Gastroesophageal sphincter (tissue), 4 donors: ENCODE measurements at places on chromosomes 2 and 18. TPM values are rescaled to one million over a fixed set of nuclear protein-coding genes. Genes with fewer than 3 reads are reported as not detected.

DNA sequence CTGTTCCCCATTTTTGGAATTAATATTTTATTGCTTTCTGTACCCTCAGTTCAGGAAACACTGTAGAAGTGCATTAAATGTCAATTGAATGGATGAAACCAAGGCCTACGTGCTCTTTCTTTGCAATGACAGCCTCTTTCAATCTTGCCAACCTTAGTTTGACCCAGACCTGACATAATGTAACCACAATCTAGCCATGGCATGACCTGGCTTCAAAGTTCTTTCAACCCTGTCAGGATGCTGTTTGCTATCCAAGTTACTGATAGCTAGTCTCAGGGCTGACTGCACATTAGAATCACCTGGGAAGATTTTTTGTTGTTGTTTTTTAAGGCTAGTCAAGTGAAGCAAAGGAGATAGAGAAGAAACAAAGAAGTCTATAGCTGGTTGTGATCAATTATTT lies 190.9 kb upstream of the PKDCC start:
- ATAC-seq = no peak
- no peak overlapping the region for H3K27ac ChIP-seq
- H3K36me3 ChIP-seq = no peaks in the 10 kb centered on the region
- H3K27me3 ChIP-seq = no peaks in the 10 kb centered on the region
- H3K4me3 ChIP-seq = no peak overlapping the region

GRCh38 chr2:158269143-158269542 lies 167.5 kb downstream of the UPP2 start:
- no peak for ATAC-seq
- H3K27me3 ChIP-seq = no peaks in the 10 kb centered on the region
- no peak overlapping the region for H3K4me3 ChIP-seq
- no peaks in the 10 kb centered on the region for H3K4me1 ChIP-seq

DNA sequence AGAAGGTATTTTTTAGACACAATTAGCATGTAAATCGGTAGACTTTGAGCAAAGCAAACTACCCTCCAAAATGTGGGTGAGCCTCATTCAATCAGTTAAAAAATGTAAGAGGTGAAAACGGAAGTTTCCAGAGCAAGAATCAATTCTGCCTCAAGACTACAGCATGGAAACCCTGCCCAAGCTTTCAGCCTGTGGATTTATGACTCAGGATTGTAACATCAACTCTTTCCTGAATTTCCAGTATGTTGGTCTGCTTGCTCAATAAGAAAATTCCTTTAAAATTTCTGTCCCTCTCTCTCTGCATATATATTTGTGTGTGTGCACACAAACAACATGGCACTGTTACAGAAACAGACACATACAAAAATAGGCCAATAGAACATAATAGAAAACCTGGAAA lies 228.6 kb upstream of the DOK6 start:
- no peak overlapping the region for H3K27ac ChIP-seq
- no peaks in the 10 kb centered on the region for H3K36me3 ChIP-seq
- H3K4me3 ChIP-seq = no peak overlapping the region
- ATAC-seq = no peak
- H3K27me3 ChIP-seq = no peaks in the 10 kb centered on the region

- no peaks in the 10 kb centered on the region for H3K27me3 ChIP-seq
- H3K27ac ChIP-seq = no peak overlapping the region
- peaks cover 39% of the 10 kb centered on the region for H3K4me1 ChIP-seq
- H3K36me3 ChIP-seq = no peaks in the 10 kb centered on the region
Observed at GRCh38 chr2:109188496-109188890, 59.5 kb downstream of the SH3RF3 start.

GRCh38 chr18:74631623-74632350 lies 34.1 kb downstream of the ZNF407 start:
- no peaks in the 10 kb centered on the region for H3K27me3 ChIP-seq
- no peak overlapping the region for H3K4me3 ChIP-seq
- no peak overlapping the region for H3K27ac ChIP-seq

DNA sequence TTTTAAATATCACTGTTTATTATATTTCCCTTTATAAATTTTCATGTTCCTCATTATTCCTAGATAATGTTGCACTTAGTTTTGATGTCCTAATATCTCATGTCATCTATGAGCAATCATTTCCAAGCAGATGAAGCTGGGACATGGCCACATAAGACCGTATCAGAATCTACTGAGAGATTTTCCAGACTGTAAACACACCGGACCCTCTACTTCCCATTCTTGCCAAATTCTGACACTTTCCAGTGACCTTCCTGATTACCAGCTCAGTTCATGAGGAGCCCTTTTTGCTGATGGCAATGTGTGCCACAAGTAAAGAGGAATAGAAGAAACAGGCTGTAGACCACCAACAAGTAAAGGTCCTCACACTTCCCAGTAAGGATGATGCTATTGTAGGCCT lies 20.3 kb upstream of the PDE1A start:
- no peaks in the 10 kb centered on the region for H3K27me3 ChIP-seq
- H3K4me3 ChIP-seq = no peak overlapping the region
- H3K36me3 ChIP-seq = no peaks in the 10 kb centered on the region
- ATAC-seq = no peak
- H3K27ac ChIP-seq = no peak overlapping the region
- no peaks in the 10 kb centered on the region for H3K4me1 ChIP-seq

GRCh38 chr2:122955776-122956175 lies 1069.3 kb upstream of the CNTNAP5 start:
- no peak overlapping the region for H3K27ac ChIP-seq
- no peaks in the 10 kb centered on the region for H3K27me3 ChIP-seq
- ATAC-seq = no peak
- no peaks in the 10 kb centered on the region for H3K4me1 ChIP-seq
- no peaks in the 10 kb centered on the region for H3K36me3 ChIP-seq

HOXD11 gene
- total RNA-seq = not detected

FSIP2 gene
- total RNA-seq = 0.54 TPM

- no peak for ATAC-seq
- no peak overlapping the region for H3K4me3 ChIP-seq
- peaks cover 4% of the 10 kb centered on the region for H3K4me1 ChIP-seq
- no peaks in the 10 kb centered on the region for H3K27me3 ChIP-seq
Observed at GRCh38 chr18:5966514-5966913, 71.2 kb upstream of the TMEM200C start.

DNA sequence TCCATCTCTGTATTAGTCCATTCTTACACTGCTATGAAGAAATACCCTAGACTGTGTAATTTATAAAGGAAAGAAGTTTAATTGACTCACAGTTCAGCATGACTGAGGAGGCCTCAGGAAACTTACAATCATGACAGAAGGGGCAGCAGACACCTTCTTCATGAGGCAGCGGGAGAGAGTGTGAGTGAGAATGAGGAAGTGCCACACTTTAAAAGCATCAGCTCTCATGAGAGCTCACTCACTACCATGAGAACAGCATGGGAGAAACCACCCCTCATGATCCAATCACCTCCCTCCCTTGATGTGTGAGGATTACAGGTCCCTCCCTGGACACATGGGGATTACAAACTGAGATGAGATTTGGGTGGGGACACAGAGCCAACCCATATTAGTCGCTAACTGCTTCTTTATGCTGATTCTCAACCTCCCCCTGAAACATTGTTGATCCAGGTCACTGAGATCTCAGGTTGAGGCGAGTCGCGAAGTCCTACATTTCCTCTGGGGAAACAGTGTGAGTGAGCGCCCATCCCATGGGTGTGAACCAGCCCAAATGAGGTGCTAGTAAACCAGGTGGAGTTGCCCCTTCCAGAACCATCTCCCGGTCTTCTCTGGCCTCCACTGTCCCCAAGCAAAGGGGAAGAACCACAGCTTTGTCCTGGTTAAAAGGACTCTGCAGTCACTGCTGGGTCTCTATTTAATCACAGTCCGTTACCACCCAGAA lies 123.8 kb downstream of the CAPN13 start:
- H3K27ac ChIP-seq = no peak overlapping the region
- ATAC-seq = no peak
- no peak overlapping the region for H3K4me3 ChIP-seq
- H3K4me1 ChIP-seq = peaks cover 31% of the 10 kb centered on the region
- no peaks in the 10 kb centered on the region for H3K27me3 ChIP-seq

AUP1 gene
- 62.7 TPM for total RNA-seq
